Stimulated activated CD8-positive, alpha-beta memory T cell treated with anti-CD3 and anti-CD28 coated beads, Interleukin-2, amount 100 ng/mL, for 1 hour (primary cell): ENCODE measurements at places on chromosomes 13 and 19.

DNA sequence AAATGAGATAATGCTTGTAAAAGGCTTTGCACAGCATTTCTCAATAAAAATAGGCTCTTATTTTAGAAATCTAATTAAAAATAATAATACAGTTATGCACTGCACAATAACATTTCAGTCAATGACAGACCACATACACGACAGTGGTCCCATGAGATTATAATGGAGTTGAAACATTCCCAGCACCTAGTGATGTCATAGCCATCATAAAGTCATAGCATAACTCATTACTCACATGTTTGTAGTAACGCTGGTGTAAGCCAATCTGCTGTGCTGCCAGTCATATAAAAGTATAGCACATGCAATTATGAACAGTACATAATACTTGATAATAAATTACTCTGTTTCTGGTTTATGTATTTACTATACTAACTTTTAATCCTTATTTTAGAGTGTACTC, 12.7 kb upstream of the SERPINE3 start:
- DNase-seq: no peak

GRCh38 chr13:99086267-99087097, 108.6 kb upstream of the DOCK9 start:
- peak; percentile 59 for DNase-seq

DNA sequence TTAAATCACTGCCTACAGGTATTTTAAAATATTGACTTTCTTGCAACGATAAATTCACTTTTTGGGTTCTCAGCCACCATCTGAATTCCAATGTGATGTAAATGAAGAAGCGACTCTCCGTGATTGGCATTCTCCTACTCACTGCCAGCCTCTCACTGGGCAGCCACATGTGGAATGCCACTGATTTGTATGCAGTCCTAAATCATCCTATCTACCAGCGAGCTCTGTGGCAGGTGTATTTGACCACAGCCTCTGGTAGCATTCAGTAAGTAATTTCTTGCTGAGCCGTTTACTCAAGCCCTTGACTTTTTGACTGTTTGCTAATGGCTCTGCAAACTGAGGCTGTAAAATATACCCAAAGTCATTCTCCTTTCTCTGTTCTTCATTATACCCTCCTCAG, 559.0 kb upstream of the SLC10A2 start:
- no peak for DNase-seq

- no peak for DNase-seq
Observed at GRCh38 chr13:100738176-100738855, 63.7 kb upstream of the TMTC4 start.

- DNase-seq: no peak
Observed at GRCh38 chr19:10222201-10222890, 8.8 kb downstream of the S1PR2 start.

GRCh38 chr19:750640-751423, at the start of gene MISP:
Gene MISP, plus strand, starts transcription at chr19:751112. Its CDS starts 5,835 bp downstream, at chr19:756947.
- DNase-seq: no peak

DNA sequence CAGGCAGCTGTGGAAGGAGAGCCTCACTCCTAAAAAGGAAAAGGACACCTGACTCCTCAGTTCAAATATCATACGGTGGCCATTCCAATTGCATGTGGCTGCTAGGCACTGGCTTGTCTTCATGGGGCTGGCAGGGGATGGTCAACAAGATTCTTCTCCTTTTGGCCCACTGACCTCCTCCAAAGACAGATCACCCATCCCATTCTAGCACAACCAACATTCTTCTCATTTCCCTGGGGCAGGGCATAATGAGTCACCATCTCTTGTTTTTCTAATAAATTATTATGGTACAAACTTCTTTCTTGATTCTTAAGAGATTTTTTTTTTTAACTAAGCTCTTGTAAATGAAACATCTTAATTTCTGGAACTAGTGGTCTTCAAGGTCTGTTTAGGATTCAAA, 136.7 kb upstream of the NBEA start:
- DNase-seq: no peak

GRCh38 chr13:44136696-44137268, 236.8 kb upstream of the SERP2 start:
- no peak for DNase-seq

GRCh38 chr13:113061796-113062425, 43.7 kb upstream of the F7 start:
- DNase-seq: no peak

- peak; percentile 31 for DNase-seq
Observed at GRCh38 chr19:5048091-5048726, 79.3 kb downstream of the KDM4B start.

DNA sequence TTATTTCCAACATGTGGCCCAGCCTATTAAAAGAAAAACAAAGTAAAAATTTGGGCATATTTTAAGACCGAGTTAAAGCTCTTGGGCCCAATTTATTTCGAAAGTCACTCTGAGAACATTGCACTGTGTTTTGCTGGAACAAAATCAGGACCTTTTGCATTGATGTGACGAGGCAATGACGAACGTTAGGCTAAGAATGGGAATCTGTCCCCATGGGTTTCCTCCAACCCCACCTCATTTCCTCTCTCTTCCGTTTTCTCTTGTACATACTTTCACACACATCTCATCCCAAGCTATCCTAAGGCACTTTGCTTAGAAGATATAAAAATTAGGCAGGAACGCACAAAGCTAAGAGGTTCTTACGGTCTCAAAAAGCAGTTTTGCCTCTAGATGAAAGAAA, 22.1 kb downstream of the EDNRB start:
- no peak for DNase-seq

DNA sequence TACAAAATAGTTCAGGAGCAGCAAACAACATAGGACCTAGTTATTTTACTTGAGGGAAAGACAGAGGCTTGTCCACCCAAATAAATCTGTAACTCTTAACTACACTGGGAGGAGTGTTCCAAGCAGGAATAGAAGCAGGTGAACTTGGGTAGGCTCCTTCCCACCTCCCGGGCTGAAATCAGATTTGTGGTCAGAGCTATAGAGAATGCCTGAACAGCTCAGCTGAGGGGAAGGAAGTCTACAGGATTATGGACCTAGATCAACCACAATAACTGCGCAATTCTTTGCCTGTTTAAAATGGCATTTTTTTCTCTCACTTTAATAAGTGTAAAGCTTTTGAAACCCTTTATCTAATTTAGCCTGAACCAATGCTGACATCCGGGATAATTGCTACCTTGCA, 73.5 kb upstream of the IRS2 start:
- no peak for DNase-seq

- DNase-seq: no peak
Observed at GRCh38 chr13:20989656-20990321, 71.6 kb downstream of the LATS2 start.

- DNase-seq: no peak
Observed at GRCh38 chr13:29674532-29674931, 79.0 kb upstream of the SLC7A1 start.

- no peak for DNase-seq
Observed at GRCh38 chr19:14310055-14310454, 71.2 kb upstream of the ADGRE5 start.

DNA sequence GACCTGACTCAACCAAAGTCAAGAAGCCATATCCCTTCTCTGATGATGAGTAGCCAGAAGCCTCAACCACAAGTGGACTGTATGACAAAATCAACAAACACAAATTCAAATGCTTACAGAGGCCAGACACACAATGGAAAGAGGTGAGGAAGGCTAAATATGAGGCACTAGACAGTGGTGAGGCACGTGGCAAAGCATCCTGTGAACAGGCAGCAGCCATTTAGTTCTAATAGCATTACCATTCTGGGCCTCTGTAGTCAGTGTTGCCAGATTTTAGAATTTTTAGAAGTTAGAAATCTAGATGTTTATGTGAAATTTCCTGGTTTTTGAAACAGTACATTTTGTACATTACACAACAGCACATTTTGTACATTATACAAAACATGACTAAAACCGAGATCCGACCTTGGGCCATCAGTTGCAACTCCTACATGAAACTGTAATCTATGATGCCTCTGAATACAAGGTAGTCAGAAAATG, 403.3 kb downstream of the COG6 start:
- DNase-seq: no peak

GRCh38 chr13:103403148-103403740, 337.0 kb upstream of the SLC10A2 start:
- no peak for DNase-seq
